ENCODE measurements at places on chromosomes 4 and X.

DNA sequence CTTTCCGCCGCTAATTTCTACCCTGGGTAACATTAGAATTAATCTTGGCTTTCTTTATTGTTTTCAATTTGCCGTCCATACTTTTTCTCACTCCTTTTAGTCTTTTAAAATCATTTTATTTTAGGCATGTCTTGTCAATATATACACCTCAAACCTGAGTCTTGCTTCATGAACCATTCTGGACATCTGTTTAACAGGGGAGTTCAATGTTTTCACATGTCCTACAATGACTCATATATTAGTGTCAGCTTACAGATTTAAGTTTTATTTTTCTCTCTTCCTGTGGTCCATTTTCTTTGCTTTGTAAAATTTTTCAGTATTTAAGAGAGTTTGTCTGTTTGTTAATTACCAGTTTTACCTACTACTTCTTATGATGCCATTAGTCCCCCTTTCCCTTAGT, 89.5 kb downstream of the LCORL start:
- no peak for DNase-seq

DNA sequence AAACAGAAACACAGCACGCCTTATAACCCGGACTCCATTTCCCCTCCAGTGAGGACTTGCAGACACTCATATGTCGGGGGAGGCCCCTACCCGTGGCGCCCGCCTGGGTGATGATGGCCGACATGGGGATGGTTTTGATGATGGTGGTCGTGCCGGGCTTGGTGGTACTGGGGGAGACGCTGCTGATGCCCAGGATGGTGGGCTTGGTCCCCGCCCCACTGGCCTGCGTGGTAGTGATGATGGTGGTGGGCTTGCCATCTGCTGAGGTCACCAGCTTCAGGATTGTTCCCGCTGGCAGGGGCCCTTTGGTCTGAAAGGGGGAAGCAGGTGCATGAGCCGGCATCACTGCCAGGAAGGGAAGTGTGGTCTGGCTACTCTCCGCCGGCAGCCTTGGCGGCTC, 12.8 kb upstream of the RENBP start:
- DNase-seq = no peak

DNA sequence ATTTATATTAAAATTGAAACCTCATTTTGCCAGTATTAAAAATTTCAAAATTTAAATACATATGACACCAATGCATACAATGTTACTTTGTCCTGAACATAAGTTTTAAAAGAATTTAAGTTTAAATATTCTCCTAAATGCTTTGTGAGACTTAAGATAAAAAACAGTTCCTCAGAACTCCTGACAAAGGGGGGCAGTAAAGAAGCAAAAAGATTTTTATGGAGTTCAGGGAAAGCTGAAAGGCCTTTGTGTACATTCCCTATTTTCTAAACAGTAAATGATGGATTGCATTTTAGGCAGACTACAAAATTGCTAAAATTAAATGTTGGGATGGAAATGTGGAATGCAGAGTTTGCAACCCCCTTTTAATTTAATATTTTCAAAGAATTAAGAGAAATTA, 81.7 kb downstream of the SNCA start:
- no peak for DNase-seq

GRCh38 chrX:21384178-21384577, 10.0 kb downstream of the CNKSR2 start:
- DNase-seq = no peak

DNA sequence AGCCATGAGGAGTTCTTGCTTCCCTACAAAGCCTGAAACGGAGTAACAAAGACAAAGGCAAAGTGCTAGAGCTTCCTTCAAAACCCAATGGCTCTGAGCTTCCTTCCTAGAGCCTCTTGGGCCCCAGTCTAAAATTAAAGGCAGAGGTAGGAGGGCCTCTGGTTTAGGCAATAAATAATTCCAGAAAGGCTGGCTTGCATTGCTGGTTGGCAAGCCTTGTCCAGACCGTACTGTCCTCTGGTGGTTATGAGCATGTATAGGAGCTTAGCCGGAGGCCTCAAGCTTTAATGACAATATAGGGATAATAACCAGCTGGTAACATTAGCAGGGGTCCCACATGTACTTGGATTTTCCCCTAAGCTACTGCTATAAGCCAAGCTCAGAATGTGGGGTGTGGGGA, 237.3 kb downstream of the AR start:
- no peak for DNase-seq

DNA sequence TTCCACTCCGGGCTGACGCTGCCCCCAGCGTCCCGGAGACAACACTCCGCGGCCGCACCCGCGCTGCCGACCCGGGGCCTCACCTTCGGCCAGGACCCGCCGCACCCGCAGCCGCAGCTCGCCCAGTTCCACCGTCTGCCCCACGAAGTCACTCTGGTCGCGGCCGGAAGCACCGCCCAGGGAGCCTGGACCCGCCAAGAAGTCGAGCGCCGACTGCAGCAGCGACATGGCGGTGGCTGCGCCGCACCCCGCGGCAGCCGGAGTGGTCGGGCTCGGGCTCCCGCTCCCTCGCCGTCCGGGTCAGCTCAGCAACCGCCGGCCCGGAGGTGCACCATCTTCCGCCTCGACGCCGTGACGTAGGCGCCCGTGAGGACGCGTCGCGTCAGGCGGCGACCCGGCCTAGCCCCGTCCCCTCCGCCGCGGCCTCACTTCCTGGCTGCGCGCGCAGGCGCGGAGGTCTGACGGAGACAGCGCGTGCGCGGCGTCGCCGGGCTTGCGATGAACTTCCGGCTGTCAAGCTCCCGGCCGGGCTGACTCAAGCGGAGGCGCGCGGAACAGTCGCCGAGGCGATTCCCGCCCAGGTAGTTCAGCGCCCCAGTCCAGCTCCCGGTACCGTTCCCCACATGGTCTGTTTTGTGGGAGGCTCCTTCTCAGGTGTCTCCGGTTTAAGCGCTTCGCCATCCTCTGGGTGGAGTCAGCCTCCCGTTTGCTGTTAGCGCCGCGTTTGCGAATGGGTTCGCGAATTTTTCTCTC, at the start of the genes GAK and TMEM175:
TSS of gene GAK (minus strand) at position 357 of the 753 bp plus-strand sequence. CDS start at position 228, 129 bp downstream.
TSS of gene TMEM175 (plus strand) at position 501 of the 753 bp plus-strand sequence. CDS start 15,280 bp downstream, outside the sequence.
- peak; percentile 99 for DNase-seq

DNA sequence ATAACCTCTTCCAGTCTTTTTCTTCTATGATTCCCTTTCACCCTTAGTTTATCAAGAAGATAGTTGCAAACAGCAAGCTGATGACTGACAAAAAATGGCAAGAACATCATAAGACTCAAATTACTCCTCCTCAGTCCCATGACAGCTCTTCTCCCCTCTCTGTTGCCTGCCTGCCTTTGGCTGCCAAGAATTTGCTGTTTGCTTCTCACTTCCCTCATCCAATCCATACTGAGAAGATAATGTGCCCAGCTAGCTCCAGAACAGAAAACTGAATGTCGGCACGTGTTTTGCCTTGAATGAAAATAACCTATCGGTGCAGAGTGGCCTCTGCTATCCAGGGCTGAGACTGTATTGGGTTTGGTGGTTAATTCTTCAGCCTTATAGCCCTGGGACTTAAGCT, 192.1 kb downstream of the PPARGC1A start:
- no peak for DNase-seq

- DNase-seq = no peak
Measured at GRCh38 chr4:69896530-69897116, 34.2 kb upstream of the CSN1S1 start.

GRCh38 chr4:47972721-47973120, 43.8 kb downstream of the CNGA1 start:
- no peak for DNase-seq

DNA sequence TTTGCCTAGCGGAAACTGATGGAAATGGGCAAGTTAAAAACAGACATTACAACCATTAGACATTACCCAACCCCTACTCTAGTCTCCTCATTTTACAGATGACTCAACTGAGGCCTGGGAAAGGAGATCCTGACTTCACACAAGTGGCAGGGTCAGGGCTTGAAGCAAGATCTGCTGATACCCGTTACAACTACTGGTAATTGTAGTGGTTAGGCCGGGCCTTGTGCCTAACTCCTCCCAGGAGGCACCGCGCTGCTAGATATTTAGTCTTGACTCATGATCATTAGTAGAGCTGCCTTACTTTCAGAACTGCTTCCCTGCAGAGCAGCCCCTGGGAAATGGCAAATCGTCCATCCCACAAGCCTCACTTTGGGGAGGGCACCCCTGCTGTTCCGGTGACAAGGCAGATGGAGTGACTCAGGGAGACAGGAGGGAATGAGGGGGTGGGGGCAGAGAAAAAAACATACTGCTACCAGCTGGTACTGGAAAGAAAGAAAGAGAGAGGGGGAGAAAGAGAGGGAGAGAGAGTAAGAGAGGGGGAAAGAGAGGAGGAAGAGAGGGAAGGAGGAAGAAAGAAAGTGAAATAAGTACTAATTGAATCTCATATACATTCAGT, 12.2 kb downstream of the ARHGEF6 start:
- DNase-seq = no peak

GRCh38 chrX:11382930-11383329, 89.7 kb downstream of the AMELX start:
- no peak for DNase-seq

- no peak for DNase-seq
Measured at GRCh38 chrX:13649838-13650237, 3.1 kb upstream of the TCEANC start.

GRCh38 chrX:132119821-132120515, 7.9 kb downstream of the FRMD7 start:
- no peak for DNase-seq

DNA sequence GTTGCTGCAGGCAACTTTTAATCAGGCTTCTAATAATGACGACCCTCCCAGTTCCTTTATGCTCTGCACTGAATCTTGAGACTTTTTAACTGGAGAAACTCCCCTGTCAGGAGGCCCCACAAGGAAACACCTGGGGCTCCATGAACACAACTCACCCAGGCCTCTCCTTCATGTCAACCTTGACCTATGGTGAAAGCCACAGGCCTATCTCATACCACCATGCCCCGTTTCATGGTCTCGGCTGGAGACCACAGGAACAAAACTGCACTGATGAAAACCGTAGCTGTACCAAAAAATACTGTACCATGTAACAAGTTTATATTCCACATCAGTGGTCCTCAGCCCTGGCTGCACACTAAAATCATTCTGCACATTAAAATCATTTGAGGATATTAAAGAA, 57.0 kb downstream of the ZNF827 start:
- DNase-seq = no peak

- DNase-seq = no peak
Measured at GRCh38 chr4:27414887-27415731, 554.5 kb downstream of the STIM2 start.

DNA sequence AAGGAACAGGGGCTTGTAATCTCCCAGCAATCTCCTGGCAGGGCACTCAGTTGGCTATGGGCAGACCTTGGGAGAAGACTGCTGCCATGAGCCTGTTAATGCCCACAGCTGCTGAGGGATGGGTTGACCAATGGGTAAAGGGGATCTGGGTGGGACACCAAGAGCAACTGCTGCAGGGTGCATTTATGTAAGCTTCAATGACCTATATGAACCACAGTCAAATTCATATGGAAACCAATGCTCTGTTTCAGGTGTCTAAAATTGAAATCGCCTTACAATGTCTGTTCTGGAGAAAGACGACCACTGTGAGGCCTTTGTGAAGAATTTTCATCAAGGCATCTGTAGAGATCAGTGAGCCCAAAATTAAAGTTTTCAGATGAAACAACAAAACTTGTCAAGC, 6.1 kb downstream of the EPGN start:
- DNase-seq = no peak

DNA sequence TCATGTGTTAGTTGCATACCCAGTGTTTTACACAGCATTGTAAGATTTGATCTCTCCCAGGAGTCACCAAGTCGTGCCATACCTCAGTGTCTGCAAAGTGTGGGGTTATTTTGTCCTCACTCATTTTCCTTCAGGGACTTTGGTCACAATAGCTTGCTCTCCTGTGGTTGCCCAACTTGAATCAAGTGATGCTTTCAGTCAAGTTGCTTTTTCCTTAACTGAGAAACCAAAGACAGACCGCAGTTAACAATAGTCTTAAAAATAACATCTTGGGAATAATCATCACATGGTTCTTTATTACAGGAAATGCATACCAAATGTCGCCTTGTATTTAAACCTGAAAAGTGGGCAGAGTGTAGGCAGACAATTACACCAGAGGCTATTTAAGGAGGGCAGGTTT, 44.5 kb upstream of the NDP start:
- DNase-seq = no peak
